ENCODE measurements at places on chromosomes 3 and 15.

DNA sequence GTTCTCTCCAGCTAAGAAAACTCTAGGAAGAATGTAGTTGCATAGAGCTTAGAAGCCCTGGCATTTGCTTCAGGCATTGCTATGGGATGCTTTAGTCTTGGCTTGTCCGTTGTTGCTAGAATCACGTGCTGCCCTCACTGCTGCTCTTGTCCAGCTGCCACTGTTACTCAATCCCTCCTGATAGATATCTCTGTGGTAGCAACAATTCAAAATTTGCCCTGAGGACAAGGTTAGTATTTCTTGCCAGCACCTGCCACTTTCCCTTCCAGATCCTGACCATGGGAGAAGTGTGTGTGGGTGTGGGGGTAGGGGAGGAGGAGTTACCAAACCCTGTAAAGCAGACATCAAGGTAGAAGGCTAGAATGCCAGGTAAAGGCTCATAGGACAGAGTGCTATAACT, 113.8 kb downstream of the PPM1L start:
- peak; percentile 59 for DNase-seq

GRCh38 chr3:57545636-57546268, 1.6 kb upstream of the DNAH12 start:
- no peak for DNase-seq

DNA sequence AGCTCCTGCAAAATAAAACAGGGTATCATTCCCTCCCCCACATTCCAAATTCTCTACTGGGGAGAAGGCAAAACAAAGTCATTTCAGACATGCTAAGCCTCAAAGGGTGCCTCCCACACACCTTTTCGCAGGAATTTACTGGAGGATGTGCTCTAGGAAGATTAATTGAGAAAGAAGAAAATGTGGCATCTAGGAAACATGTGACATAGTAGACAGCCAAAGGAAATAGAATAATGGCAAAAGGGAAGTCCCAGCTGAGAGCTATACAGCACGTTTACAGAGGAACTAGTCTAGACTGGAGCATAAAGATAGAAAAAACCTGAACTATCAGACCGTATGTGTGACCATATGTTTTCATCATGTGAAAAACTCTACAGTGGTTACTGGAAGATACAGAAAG, 58.8 kb upstream of the MELTF start:
- no peak for DNase-seq

DNA sequence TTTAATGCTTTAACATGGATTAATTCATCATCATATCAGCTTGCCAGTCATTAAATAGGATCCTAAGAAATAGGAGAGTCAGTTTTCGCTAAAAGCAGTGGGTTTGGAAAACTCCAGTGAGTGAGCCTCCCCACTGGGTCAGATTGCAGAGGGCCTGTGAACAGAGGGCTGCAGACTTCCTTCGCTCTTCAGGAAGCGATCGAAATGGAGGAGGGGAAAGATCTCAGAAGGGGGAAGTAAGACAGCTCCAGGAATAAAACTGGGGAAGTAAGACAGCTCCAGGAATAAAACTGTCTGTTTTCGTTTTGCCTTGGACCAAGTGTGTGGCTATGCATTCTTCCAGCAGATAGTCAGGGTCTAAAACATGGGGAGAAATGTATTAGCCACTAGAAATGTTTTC, 124.8 kb upstream of the C15orf61 start:
- no peak for DNase-seq

DNA sequence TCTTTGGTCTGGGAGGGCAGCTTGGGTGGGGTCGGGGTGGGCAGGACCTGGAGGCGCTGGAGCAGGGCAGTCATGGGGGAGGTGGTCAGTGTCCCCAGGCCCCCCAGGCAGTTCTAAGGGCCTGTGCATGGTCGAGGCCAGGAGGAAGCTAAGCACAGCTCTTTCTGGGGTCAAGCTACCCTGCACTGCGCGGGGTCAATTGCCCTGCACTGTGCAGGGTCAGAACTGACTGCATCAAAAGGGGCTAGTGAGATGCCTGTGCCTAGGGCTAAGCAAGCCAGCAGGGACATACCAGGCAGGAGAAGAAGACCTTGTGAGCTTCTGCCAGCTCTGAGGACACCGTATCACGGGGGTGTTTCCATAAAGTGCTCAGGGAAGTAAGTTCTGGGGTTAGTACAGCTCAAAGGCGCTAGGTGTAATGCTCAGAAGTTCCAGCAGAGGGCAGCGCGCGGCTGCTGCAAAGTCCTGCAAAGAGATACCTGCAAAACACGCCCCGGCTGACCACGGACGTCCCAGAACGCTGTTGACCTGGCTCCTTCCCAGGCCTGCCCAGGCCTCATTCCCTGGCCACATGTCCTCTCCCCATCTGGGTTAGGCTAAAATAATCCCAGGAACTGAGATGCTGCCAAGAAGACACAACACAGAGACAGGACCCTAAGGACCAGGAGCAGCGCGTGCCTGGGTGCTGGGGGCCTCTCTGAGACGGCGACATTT, 18.8 kb upstream of the IQSEC1 start:
- DNase-seq = peak; percentile 77

DNA sequence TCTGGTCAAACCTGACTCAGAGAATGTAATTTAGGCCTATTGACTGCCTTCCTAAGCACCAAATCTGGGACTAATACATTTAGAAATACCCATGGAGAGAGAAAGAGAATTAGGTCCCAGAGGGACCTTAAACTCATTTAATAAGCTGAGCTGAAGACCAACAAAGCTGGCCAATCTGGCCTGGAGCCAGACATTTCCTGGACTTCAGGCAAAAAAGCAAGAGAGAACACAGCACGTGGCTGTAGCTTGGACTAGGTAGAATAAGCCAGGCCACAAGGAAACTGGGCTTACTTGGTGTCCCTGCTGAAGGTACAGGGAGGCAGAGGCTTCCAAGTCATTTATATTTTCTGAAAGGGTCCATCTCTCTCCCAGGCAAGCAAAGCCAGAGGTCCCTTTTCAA, 88.1 kb downstream of the RTP4 start:
- DNase-seq = peak; percentile 30

GRCh38 chr3:179881791-179882190, 154.9 kb downstream of the PEX5L start:
- no peak for DNase-seq

GRCh38 chr15:58734859-58735258, 14.6 kb downstream of the ADAM10 start:
- DNase-seq = no peak

- DNase-seq = peak; percentile 84
These were observed 161.3 kb upstream of the TLE3 start for GRCh38 chr15:70259028-70259424.

DNA sequence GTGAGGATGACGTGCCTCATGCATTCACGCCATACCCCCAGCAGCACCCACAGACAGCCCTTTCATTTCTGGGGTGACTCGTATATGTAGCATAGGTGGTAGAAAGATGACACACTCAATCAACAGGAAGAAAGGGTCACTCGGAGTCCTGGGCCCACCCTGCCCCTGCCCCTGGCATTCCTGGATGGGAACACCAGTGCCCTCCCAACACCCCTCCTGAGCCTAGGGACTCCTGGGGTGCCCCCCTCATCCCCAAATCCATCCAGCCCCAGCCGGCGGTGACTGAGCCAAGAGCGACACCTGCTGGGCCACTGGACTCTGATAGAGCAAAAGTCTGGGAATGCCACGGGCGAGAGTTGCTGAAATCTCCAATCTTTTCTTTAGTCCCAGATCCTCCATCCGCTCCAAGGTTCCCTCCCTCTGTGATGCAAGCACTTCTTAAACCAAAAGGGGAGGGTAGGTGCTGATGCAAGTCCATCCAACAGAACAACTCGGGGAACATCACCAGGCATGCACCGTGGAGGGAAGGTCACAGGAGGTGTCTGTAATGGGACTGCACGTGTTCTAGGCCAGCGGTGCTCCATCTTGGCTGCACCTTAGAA, 31.1 kb downstream of the ACAN start:
- DNase-seq = peak; percentile 68

Data from right hindlimb (tissue), 1 donor.